Thyroid gland (tissue), 4 donors: ENCODE measurements at places on chromosomes 3 and 15. TPM values are rescaled to one million over a fixed set of nuclear protein-coding genes. Genes with fewer than 3 reads are reported as not detected.
A peak's percentile ranks its signal among the peaks of the same experiment; 100 is the strongest.

DNA sequence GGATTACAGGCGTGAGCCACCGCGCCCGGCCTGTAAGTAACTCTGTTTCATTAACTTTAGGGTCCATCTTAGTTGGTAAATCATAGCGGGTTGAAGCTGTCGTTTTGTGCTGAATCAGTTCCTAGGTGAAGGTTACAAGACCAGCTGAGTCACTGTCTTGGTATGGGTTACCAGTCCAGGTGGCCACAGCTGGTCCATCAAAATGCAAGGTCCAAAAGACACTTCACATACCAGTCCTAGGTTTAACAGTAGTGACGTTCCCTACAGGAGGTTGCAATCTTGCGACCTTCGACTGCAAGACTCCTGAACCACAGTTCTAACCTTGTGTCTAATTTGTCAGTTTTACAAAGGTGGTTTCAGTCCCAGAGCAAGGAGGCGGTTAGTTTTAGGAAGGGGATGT lies 160.1 kb upstream of the ATP10A start:
- DNase-seq, result no peak
- H3K27ac ChIP-seq, result no peak overlapping the region
- H3K4me3 ChIP-seq, result no peak overlapping the region
- no peaks in the 10 kb centered on the region for H3K4me1 ChIP-seq
- no peaks in the 10 kb centered on the region for H3K27me3 ChIP-seq
- no peaks in the 10 kb centered on the region for H3K36me3 ChIP-seq

The PLXNA1 gene
- 25.6 TPM for total RNA-seq

- H3K27me3 ChIP-seq, result no peaks in the 10 kb centered on the region
- peaks cover 32% of the 10 kb centered on the region for H3K4me1 ChIP-seq
- no peak overlapping the region for H3K4me3 ChIP-seq
These were observed 32.1 kb downstream of the PTH1R start for GRCh38 chr3:46909535-46910161.

The SERPINI2 gene
- total RNA-seq, result not detected

- H3K27ac ChIP-seq, result peak overlapping the region; percentile 76
- peaks cover 5% of the 10 kb centered on the region for H3K4me1 ChIP-seq
- peak overlapping the region; percentile 31 for H3K4me3 ChIP-seq
- no peak for DNase-seq
These were observed 708 bp downstream of the SEC22A start for GRCh38 chr3:123202451-123202850.

DNA sequence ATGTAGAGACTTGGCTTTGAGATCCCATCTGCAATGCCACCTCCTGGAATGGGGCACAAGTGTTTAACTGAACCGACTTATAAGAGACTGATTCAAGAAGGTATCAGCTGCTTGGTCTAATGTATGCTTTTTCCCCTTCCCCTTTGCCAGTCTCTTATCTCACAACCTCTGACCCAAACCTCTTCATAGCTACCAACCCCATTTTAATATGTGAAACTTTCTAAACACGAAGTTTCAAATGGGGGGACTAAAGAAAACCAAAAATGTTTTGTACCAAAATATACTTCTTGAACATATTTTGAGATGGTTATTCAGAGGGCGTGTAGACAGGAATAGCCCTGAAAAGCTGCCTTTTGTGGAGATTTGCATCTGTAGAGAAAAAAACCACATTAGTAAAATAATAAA lies 73.1 kb downstream of the OXSM start:
- H3K27ac ChIP-seq, result no peak overlapping the region
- no peaks in the 10 kb centered on the region for H3K27me3 ChIP-seq
- H3K4me3 ChIP-seq, result no peak overlapping the region
- no peaks in the 10 kb centered on the region for H3K36me3 ChIP-seq
- no peak for DNase-seq
